ENCODE measurements at places on chromosomes 1 and 21.

DNA sequence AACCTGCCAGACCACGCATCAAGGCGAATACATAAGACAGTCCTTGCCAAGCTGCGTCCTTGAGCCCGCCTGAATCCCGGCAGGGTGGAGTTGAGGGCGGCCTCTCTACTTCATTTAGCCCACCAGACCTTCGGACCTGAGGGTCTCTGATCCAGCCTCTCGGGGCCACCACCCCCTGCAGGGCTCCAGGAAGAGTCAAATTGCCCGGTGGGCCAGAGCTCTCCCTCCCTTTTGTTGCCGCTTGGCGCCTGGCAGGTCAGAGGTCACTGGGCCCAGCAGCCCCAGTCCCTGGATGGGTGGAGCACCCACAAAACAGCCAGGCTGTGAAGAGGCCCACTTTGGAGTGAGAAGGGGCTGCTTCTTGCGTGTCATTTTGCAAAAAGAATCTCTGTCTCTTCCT is 9.0 kb downstream of the GNG4 start:
- no peak for DNase-seq

- no peak for DNase-seq
Observed at GRCh38 chr1:19360016-19360415, 47.9 kb downstream of the SLC66A1 start.

DNA sequence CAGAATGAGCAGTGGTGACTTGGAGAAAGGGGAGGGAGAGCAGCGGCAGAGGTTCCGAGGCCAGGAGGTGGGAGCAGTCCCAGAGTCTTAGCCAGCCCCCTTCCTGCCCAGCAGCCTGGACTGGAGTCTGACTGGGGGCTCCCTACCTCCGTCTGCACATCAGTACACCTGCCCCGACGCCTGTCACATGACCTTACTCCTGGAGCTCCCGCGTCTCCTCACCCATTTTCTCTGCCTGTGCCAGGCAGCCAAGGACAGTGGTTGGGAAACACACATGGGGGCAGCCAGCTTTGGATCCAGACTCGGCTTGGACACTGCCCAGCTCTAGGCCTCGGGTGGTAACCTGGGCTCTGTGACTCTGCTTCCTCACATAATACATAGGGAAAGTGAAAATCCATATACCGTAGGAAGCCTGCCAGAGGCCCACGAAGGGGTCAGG is 16.9 kb downstream of the ACTRT2 start:
- no peak for DNase-seq

DNA sequence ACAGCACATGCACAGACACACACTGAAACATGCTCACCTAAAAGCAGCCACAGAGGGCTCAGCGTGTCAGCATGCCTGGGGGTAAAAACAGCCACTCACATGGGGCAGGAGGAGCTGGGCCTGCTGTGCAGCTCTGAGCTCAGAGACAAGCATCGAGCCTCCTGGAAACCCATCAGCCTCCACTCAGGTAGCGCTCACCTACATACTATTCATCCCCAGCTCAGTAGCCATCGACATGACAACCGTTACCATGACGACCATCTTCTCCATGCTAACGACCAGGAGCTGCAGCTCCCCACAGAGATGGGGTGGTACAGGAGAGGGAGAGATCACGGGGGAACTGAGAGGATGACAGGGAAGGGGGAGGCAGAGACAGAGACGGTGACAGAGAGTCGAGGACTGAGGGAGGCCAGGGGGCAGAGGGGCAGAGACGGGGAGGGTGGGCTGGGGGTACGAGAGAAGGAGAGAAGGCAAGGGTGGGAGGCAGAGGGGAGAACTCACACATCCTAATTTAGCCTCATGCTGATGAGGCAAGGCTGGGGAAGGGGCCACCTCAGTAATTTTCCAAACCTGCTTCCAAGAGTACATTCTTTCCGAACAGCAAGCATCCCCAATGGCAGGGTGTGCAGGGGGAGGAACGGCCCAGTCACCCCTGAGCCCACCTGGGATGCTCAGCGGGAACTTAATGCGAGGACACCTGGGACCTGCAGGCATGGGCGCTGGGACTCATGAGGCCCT is 28.4 kb downstream of the SDC3 start:
- DNase-seq, result no peak

- DNase-seq, result peak; percentile 63
Observed at GRCh38 chr1:218945050-218945449, 228.6 kb upstream of the LYPLAL1 start.

DNA sequence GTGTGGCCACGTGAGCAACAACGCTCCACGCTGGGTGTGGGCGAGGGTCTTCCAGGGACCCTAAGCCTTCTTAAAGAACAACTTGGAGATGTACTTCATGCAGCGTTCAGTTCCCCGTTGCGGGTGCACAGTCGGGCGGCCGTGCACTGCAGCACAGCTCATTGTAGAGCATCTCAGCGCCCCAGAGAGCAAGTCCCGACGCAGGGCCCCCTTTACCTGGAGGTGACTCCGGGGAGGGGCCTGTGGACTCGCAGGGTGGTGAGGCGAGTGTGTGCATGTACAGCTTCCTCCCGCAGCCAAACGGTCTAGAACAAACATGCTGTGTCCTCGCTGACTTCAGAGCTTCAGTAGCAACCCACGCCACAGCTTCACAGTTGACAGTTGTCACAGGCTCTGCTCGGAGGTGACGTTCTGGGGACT is 19.5 kb downstream of the RRP1 start:
- DNase-seq, result no peak

DNA sequence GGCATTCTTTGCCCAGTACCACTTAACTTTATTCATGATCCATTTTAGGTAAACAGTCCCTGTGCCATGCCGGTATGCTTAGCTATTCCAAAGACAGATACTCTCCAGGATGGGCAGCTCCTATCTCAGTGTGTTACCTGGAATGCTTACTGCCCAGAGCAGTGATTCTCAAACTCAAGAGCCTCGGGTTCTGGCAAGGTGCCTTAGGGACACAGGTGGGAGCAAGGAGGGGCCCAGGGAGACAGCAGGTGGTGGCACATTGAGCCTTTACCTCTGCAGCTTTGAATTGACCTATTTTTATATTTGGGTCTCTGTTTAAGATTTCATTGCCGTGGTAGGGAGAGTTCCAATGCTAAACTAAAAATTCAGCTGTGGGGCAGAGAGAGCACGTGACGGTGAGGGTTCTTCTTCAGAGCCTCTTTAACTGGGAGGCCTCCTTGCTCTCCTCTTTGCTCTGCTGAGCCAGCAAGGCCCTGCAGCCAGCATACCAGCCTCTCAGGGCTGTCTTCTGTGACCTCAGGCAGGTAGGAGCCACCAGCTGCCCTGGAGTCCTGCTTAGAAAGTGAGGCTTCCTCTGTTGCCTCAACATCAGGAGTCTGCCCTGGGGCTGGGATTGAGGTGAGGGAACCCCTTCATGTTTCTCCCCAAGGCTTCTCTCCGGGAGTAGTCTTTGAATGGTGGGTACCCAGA is 20.2 kb downstream of the PHGDH start:
- DNase-seq, result no peak

DNA sequence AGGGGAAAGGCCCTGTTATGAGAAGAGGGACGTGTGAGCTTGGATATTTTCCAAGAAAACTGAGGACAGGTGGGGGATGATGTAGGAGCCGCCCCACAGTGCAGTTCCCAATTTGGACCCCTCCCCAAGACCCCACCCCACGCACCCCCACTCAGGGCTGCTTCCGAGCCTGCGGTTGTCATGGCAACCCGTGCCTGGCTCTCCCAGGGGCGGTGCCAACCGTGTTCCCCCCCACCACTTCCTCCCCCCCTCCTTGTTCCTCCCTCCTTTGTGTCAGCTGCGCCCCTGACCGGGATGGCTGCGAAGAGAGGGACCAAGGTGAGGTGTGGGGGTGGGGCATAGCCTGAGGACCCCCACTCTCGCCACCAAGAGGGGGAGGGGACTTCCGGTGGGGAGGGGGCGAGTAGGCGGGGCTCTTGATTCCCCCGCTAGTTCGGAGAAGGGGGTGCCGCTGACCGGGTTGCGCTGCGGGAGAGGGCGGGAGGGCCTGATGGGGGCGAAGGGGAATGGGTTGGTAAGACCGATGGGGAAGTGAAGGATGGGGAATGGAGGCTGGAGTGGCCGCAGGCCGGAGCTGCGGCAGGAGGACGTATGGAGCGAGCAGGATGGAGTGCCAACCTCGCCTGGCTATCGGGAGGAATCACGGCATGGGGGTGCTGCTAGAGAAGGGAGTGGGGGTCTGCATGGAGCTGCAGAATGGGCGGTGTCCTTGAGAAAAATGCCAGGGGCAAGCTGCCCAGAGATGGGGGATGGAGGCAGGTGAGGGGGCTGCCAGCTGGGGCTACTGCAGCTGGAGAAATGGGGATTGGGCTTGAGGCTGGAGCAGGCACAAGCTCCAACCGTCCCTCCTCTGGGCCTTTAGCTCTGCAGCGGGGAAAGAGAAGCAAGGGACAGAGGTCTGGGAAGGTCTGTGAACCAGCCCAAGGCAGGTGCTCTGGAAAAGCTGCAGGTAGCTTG is 953 bp downstream of the TRIM46 start:
- DNase-seq, result no peak

- DNase-seq, result no peak
Observed at GRCh38 chr1:156789621-156790318, 22.4 kb downstream of the PRCC start.

GRCh38 chr1:71621785-71622184 is 541.0 kb upstream of the ZRANB2 start:
- DNase-seq, result peak; percentile 81

GRCh38 chr21:46211786-46212720 is 16.5 kb downstream of the LSS start:
- no peak for DNase-seq

DNA sequence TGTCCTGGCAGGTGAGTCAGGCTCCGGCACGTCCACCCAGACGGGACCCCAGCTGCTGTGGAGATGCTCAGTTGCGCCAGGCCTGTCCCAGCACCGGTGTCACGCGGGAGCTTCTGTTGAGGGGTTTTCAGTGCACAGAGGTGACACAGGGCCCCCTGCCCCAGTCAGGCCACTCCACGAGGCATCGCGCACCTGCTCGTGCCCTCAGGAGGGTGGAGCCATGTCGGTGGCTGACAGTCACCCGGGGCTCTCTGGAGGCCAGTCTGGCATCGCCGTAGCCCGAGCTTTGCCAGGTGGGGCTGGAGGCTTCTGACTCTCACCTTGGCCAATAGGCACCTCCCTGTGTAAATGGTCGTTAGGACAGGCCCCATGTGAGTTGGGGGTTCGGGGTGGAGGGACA is 11.1 kb downstream of the TMEM240 start:
- no peak for DNase-seq

- peak; percentile 64 for DNase-seq
Observed at GRCh38 chr1:22611530-22611947, 24.9 kb upstream of the C1QA start.

GRCh38 chr1:106875622-106876021 is 180.9 kb upstream of the PRMT6 start:
- DNase-seq, result no peak

GRCh38 chr1:205240118-205240517 is 12.4 kb downstream of the TMCC2 start:
- no peak for DNase-seq

DNA sequence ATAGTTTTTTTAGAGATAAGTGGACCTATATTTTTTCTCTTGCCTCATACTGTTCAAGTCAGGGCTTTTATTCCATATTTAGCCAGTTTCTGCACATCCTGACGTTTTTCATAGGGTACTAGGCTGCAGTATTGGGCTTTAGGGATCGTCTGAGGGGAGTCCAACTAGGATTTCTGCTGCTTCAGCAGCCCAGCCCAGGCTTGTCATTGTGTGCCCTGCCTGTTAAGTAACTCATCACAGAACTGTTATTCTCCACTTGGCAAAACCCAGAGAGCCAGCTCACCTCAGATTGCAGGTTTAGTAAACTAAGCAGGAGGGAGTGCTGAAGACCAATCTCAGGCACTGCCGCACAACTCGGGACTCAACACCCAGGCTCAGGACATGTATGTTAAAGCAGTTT is 2.8 kb downstream of the GALNT2 start:
- DNase-seq, result no peak

DNA sequence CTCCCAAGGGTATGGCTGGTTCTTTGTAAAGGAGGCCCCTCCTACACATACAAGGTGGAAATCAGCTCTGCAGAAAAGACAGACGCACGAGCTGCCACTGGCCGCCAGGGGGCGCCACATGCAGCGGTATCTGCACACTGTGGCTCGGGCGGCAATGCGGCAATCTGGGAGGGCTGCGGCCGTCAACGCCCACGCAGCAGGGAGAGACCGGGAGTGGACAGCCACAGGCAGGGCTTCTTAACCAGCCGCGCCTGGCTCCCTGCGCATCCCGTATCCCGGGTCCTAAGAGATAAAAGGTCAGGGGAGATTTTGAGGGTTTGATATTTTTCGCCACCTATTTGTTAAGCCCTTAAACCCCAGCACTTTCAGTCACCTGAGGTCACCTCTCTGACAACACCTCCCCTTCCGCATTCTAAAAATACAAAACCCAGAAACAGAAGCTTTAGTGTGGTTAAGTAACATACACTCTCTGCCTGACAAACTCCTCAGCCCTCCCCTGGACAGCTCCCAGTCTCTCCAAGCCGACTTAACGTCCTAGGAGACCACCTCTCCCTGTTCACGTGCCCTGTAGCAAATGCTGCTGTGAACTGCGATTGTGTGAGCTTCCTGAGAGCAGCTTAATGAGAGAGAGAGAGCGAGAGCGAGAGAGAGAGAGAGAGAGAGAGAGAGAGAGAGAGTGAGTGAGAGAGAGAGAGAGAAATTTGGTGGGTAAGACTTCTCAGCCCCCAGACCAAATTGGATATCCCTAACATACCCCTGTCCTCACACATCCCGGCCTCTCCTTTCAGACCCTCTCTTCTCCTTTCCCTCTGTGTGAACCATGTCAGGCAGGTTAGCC is 13.5 kb upstream of the KCNA2 start:
- DNase-seq, result peak; percentile 70

- no peak for DNase-seq
Observed at GRCh38 chr1:21926814-21927532, 10.1 kb downstream of the HSPG2 start.

GRCh38 chr1:91515994-91516393 is 15.3 kb downstream of the CDC7 start:
- no peak for DNase-seq

DNA sequence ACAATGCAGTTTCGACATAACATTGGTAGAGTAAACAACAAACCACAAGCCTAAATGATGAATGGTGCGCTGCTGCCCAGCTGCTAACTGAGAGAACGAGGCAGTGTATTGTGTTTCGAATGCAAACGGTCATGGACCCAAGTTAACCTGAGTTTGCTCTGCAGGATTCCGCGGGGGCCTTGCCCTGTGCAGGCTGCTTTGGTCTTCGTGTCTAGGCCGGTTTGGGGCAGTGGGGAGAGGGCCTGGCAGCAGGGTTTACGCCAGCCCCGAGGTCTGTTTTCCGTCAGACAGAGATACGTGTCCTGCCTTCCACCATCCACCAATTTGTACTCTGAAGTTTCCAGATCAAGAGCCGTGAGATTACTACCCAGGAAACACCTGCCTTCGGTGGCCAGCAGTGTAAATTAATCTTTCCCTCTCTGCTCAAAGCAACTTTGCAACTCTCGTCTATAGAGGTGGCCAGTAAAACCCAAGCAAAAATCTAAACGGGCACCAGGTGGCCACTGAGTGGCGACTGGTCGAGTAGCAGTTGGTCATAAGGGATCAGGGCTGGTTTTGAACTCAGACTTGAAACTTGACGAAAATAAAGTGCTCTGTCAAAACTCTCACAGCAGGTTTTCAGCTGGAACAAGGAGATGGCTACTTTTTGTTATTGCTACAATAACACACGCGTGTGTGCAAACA is 6.3 kb upstream of the PRDM15 start:
- no peak for DNase-seq

Data from cardiac fibroblast (primary cell).